Mucosa of descending colon (tissue), 3 donors: ENCODE measurements at places on chromosomes 11 and 22.

GRCh38 chr22:36778020-36778419 is 2.1 kb upstream of the IFT27 start:
- DNase-seq = no peak

DNA sequence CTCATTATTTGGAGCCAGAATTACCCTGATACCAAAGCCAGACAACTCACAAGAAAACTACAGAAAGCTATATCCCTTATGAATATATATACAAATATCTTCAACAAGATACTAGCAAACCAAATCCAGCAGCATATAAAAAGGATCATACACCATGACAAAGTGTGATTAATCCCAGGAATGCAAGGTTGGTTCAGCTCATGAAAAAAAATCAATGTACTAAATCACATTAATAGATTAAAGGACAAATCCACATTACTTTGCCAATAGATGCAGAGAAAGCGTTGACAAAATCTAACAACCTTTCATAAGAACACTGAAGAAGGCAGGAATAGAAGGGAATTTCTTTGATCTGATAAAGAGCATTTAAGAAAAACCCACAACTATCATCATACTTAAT is 50.4 kb upstream of the TEAD1 start:
- DNase-seq = no peak

- DNase-seq = no peak
Observed at GRCh38 chr11:46429717-46430116, 38.1 kb upstream of the CHRM4 start.

DNA sequence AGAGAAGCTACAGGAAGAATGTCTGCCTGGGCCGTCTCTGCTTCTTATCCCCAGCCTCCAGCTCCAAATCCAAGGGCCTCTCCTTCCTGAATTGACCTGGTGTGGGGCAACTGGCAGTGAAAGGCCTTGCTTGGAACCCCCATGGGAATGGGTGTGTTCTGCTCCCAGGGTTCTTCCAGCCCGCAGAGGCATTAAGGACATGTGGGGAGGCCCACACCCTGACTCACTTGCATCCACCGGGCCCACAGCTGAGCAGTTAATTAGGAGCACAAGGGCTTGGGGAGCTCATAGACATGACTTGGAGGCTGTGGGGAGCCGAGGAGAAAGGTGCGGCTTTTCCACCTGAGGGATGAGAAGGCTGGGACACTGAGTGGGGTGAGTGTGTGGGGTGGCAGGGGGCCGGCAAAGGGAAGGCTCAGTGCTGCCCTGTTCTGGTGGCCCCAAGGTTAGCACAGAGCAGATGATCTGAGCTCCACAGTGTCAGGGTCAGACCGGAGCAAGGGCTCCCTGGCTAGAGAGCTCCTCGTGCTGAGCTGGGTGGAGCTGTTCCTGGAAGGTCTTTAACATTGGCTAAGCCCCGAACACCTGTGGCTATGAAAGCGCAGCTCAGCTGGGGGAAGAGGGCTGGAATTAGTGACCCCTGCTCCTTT is 64.5 kb upstream of the NECTIN1 start:
- DNase-seq = no peak

DNA sequence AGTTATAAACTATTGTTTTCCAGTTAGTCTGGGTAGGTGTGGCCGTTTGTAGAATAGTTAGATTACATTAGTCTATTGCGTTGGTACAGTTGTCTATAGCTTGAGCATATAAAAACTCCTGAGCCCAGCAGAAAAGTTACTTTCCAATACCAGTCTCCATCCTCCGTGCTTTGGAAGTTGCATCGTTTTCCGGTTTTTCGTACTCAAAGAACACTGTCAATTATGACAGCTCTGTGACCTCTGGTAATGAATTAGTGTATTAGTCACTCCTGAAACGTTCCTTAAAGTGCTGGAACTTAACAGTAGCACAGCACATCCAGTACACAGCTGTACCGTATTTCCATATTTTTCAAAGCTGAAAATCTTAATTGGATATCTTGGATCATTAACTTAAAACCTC is 808 bp upstream of the MSANTD2 start:
- no peak for DNase-seq

DNA sequence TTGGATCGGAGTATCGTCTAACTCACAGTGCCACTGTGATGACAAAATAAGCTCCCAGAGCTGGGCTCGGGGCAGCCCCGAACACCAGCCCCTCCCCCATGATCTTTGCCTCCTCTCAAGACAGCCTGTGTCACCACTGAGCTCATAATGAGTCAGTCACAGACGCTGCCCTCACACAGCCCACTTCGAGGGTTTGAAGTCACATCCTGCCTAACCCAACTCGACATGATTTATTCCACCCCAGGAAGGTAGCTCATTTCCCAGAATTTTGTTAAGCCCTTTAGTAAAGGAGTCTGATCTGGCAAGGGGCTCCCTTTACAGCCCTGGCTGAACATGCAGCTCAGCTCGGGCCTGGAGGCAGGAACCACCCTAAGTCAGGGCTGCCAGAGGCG is 22.8 kb downstream of the MYH9 start:
- DNase-seq = peak; percentile 79

- DNase-seq = no peak
Observed at GRCh38 chr11:32316232-32316631, 119.1 kb downstream of the WT1 start.

DNA sequence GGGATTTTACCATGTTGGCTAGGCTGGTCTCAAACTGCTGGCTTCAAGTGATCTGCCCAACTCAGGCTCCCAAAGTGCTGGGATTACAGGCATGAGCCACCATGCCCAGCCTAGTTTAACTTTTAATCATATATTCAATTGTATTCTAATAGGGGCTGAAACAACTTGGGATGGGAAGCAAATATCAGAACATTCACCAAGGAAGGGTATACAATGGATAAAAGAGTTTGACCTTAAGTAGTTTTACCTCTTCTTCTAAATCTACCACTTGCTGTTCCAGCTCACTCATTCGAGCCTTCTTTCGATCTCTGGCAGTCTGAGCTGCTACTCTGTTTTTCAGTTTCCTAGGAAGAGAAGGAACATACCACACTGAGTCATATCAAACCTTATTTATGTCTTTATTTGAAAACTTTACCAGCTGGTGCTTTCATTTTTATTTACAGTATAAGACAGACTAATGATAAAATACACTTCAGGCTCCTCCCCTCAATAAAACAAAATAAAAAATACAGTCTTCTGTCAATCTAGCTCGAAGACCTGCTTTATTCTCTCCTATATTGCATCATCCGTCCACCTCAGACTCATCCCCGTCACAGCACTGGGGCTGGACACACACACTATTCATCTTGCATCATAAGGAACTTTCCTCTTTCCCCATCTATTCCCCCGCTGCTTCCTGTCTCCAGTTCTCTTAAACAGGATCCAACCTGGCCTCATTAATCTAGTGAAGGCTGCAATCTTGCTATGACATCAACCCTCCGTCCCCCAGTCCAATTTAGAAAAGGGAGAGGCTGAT is 1.4 kb downstream of the XBP1 start:
- DNase-seq = peak; percentile 61

DNA sequence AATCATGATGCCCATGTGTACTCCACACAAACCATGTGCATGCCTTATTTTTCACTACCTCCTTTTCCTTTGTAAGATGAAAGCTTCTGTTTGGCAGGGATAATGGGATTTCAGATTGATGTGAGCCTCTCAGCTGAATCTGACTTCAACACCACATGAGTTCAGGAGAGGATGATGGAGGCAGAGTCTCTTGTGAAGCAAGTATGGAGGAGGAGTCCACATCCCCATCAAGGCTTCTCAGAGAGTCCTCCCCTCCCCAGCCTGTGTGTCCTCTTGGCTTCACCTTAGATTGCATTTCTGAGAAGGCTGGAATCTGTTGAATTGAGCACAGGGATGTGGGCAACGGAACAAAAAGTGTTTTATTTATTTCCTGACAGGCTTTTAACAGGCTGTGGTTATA is 370.4 kb downstream of the FAT3 start:
- DNase-seq = no peak

DNA sequence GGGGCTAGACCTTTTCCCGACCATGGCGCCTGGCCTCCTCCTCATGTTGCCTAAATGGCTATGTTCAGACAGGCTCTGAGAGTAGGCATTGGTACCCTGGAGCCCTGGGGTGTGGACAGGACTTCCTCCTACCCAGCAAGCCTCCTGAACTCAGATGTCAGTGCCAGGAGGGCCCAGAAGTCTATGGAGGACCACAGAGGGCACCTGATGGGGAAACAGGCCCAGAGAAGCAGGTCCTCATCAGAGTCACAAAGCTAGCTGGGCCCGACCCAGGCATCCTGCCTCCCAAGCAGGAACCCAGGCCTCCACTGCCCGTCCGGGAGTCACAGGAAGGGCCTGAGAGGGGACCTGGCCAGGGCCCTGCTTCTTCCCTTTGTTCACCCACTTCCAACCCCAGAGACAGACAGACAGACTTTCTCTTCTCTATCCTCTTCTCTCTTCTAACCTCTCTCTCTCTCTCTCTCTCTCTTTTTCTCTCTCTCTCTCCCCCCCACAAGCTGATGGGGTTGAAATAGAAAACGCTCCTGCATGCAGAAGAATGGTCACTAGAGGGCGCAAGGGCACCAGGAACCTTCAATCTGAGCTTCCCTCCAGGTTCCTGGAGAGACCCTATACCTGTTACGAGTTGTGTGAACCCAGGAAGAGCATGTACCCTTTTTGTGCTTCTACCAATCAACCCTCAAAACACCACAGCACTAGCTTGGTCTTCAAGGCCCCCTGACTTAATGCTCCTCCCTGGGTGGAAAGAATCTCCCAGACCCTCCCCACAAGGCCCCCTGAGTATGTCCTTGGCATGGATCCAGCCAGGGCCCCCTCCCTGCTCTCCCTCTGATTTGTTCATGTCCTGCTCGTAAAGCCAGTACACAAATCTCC is 27.1 kb downstream of the ARAP1 start:
- DNase-seq = peak; percentile 89

GRCh38 chr11:28815110-28815509 is 706.9 kb downstream of the METTL15 start:
- no peak for DNase-seq

DNA sequence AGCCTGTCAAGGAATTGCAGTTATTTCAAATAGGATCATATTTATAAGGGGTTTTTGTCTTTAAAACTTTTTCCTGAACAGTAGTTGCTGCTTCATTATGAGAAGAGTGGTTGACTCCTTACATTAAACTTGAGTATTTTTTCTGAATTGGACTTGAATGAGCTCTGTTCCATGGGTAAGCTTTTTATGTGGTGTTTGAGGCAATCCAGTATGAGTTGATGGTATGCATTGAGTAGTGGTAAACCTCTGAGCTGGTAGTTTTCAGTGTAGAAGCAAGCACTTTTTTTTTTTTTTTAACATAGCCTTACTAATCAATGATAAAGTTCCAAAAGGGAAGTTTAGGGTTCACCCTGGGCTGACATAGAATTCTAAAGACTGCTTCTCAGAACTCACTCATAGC is 3.4 kb downstream of the KMT2A start:
- no peak for DNase-seq

DNA sequence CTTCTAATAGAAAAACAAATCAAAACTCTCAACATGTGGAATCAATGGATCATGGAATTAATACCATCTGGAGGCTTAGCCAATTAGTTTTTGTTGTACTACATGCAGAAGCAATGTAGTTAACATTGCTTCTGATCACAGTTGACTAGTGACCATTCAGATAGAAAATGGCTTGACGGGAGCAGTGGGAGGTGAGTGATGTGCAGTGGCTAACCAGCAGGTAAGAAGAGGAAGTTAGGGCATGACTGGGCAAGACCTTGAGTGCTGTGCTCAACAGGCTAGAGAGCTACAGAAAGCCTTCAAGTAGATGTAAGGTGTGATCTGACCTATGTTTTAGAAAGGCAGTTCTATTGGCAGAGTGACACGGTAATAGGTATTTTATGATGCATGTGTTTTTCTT is 60.7 kb upstream of the ALKBH3 start:
- DNase-seq = no peak

DNA sequence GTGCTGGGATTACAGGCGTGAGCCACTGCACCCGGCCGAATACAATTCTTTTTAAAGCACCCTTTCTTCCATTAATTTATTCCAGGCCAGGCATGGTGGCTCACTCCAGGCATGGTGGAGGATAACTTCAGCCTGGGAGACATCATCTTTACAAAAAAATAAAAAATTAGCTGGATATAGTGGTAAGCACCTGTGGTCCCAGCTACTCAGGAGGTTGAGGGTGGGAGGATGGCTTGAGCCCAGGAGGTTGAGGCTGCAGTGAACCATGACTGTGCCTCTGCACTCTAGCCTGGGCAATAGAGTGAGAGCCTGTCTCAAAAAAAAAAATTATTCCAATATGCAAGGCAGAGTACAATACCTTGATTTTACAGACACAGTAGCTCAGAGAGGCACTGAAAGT is 11.4 kb downstream of the TAGLN start:
- no peak for DNase-seq

GRCh38 chr11:59968395-59968783 is 4.6 kb downstream of the OOSP4A start:
- DNase-seq = no peak

GRCh38 chr22:35451592-35451991 is 51.7 kb downstream of the MCM5 start:
- DNase-seq = no peak

GRCh38 chr11:19345848-19346681 is 105.3 kb upstream of the E2F8 start:
- no peak for DNase-seq

DNA sequence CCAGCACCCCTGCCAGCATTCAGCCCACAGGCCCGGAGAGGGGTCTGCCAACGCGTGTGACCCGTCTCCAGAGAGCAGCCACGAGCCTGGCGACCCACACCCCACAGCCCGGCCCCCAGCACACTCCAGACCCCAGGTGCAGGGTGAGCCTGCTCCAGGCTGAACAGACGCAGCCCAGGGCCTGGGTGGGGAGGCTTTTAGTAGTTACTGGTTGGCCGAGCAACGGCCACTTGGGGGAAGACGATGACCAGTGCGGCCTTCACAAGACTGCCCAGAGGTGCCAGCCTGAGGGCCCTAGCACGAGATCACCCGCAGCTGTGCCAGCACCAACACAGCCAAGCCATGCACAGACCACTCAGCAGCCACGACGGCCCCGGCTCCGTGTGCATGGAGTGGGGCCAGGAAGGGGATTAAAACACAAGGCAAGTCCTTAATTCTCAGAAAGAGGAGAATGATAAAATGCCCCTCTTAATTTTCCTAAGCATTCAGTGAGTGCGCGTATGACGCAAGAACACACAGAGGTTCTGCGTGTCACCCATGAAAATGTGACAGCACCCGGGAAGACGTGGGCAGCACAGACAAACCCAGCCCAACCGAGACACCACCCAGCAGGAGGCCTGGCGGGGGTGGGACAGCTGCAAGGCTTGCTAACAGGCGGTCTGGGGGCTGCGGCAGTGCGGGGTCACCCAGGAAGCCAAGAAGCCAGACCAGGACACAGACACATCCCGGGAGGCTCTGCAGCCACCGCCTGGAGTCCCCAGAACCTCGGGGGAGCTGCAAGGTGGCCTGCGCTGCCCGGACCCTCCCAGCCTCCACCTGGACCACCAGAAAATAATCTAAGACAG is 47.6 kb downstream of the BRD1 start:
- peak; percentile 47 for DNase-seq

DNA sequence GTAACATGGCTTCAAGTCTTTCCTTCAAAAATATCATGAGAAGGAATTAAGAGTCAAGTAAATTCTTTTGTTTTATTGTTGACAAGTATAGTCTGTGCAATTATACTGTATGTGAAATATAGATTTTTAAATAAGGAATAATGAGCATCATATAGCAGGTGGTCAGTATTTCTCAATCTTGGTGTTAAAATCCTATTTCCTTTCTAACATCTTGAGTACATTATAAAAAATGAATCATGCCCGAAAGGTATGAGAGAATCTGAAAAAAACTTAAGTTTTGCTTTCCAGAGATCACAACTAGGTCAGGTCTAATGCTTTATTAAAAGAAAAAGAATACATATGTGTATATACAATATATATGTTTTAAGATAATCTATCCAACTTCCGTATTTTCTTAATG is 53.1 kb downstream of the KIF18A start:
- no peak for DNase-seq
